ENCODE measurements at places on chromosomes 2 and 18. TPM values are rescaled to one million over a fixed set of nuclear protein-coding genes. Genes with fewer than 3 reads are reported as not detected.

The CRYBA2 gene
- total RNA-seq, result 5.9 TPM

DNA sequence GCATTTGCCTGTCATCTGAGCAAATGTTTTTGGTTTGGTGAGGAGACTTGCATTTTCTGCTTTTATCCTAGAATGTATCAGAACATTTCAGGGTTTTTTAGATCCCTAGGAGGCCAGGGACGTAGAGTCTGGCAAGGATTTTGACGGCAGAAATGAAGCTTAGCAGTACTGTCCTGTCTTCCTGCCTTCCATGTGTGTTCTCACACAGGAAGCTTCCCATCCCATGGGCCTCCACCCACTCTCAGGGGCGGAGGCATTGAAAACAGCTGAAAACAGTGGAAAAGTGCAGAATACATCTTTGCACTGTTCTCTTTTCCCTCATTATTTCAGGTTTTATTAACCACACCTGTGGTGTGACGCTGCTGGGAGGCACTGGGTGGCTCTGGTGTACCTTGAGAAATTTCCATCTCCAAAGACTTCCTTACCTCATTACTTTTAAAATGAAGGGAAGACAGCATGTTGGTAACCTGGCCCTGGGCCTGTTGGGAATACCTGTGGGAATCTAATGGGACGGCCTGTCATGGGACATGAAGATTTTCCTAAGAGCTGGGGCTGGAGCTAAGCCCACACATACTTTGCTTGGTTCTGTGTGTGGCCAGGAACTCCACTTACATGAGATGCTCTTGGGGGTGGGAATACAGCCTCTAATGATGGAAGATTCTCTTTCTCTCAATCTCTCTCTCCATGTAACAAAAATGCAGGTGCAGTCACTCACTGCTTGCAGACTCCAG lies 20.5 kb downstream of the PCARE start:
- no peak for DNase-seq

The TUBA3E gene
- not detected for total RNA-seq

The MARCHF4 gene
- total RNA-seq, result 0.67 TPM

- DNase-seq, result no peak
These were observed 221.6 kb downstream of the MYCN start for GRCh38 chr2:16161768-16162490.

- no peak for DNase-seq
These were observed 75.9 kb downstream of the VRK2 start for GRCh38 chr2:58122540-58122939.

DNA sequence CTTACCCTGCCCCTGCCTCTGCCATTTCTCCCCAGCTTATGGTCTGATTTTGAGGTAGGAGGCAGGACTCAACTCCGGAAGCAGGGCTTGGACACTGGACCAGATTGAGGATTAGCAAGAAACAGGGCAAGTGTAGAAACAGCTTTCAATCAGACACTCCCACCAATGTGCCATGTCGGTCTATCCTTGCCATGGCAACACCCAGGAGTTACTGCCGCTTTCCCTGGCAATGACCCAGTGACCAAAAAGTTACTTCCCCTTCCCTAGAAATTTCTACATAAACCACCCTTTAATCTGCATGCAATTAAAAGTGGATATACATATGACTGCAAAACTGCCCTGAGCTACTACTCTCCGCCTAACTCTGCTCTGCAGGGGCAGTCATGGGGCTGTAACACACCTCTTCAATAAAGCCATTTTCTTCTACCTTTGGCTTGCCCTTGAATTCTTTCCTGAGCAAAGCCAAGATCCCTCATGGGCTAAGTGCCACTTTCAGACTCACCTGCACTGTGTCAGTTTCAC lies 156.7 kb downstream of the LPIN1 start:
- no peak for DNase-seq

The TCF23 gene
- 0.03 TPM for total RNA-seq

The SPDYA gene
- 0.78 TPM for total RNA-seq

DNA sequence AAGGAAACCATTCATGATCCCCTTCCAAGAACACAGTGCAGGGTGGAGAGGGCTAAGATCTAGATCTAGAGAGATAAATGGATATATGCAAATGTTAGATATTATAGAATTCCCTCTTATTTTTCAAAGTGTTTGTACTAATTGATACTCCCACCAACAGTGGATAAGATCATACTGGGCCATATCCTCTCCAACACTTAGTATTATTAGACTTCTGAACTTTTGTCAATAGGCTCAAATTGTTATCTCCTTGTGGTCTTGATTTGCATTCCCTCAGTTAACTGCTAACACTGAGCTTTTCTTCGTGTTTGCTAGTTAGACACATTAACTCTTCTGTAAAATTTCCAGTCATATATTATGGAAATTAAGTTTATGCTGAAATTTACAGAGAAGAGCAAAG lies 56.5 kb upstream of the GRB14 start:
- no peak for DNase-seq

- DNase-seq, result no peak
These were observed 126.8 kb downstream of the SP100 start for GRCh38 chr2:230542751-230543150.

The RAX gene
- total RNA-seq, result not detected

GRCh38 chr2:115400940-115401339 lies 958.5 kb downstream of the DPP10 start:
- no peak for DNase-seq

The PROKR1 gene
- total RNA-seq, result not detected

Data from pancreas (tissue), 10 donors.